ENCODE measurements at places on chromosomes 3 and 15.
A peak's percentile ranks its signal among the peaks of the same experiment; 100 is the strongest.

GRCh38 chr3:177921153-177921552 lies 615.1 kb upstream of the KCNMB2 start:
- H3K36me3 ChIP-seq = no peaks in the 10 kb centered on the region
- no peak for DNase-seq
- no peaks in the 10 kb centered on the region for H3K27me3 ChIP-seq
- no peak overlapping the region for H3K27ac ChIP-seq

GRCh38 chr3:7779331-7779730 lies 722.3 kb upstream of the LMCD1 start:
- DNase-seq = no peak
- no peaks in the 10 kb centered on the region for H3K27me3 ChIP-seq
- no peak overlapping the region for H3K4me3 ChIP-seq
- no peak overlapping the region for H3K27ac ChIP-seq
- no peaks in the 10 kb centered on the region for H3K36me3 ChIP-seq
- no peaks in the 10 kb centered on the region for H3K4me1 ChIP-seq

DNA sequence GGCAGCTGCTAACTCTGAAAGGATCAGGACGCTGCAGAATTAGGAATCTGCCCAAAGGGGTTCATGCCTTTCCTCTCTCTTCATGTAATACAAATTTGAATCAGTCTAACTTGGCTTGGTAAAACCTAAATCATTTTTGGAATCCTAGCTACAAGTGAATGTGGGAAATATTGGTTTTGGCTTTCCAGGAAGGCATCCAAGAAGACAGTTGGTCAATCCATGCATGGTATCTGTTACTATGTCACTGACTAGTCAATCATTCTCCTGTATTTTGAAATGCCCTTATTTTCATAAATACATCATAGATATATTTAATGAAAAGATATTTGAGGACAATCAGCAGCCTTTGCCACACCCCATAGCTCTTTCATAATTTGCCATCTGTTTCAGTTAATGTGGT lies 7.5 kb upstream of the PLS1 start:
- H3K4me3 ChIP-seq = no peak overlapping the region
- no peak overlapping the region for H3K27ac ChIP-seq
- no peaks in the 10 kb centered on the region for H3K4me1 ChIP-seq
- no peaks in the 10 kb centered on the region for H3K36me3 ChIP-seq
- H3K27me3 ChIP-seq = no peaks in the 10 kb centered on the region

GRCh38 chr3:98829246-98829832 lies 66.2 kb downstream of the ST3GAL6 start:
- peaks cover 9% of the 10 kb centered on the region for H3K4me1 ChIP-seq
- no peaks in the 10 kb centered on the region for H3K27me3 ChIP-seq
- no peaks in the 10 kb centered on the region for H3K36me3 ChIP-seq
- no peak overlapping the region for H3K27ac ChIP-seq
- H3K4me3 ChIP-seq = no peak overlapping the region

- no peak overlapping the region for H3K4me3 ChIP-seq
- H3K27me3 ChIP-seq = no peaks in the 10 kb centered on the region
- H3K36me3 ChIP-seq = no peaks in the 10 kb centered on the region
- DNase-seq = no peak
- H3K4me1 ChIP-seq = no peaks in the 10 kb centered on the region
- H3K27ac ChIP-seq = no peak overlapping the region
Measured at GRCh38 chr15:55630858-55631257, 42.7 kb upstream of the PYGO1 start.

DNA sequence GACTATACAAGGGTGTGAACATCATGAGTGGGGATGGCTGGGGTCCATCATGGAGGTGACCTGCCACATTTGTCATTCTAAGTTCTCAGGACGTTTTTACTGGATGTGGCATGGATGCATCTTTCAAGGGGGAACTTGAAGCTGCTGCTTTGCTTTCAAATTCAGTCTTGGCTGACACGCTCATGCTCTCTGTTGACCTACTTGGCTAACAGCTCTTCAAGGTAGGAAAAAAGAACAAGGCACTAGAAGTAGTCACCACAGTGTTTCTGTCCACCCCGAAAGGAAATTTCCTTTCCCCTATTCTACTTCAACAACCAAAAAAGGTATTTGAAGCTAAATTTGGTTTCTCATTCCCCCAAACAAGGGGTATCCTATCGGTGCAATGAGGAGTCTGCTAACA lies 15.0 kb downstream of the STIMATE start:
- H3K4me3 ChIP-seq = no peak overlapping the region
- no peaks in the 10 kb centered on the region for H3K27me3 ChIP-seq
- H3K4me1 ChIP-seq = no peaks in the 10 kb centered on the region
- H3K27ac ChIP-seq = no peak overlapping the region

DNA sequence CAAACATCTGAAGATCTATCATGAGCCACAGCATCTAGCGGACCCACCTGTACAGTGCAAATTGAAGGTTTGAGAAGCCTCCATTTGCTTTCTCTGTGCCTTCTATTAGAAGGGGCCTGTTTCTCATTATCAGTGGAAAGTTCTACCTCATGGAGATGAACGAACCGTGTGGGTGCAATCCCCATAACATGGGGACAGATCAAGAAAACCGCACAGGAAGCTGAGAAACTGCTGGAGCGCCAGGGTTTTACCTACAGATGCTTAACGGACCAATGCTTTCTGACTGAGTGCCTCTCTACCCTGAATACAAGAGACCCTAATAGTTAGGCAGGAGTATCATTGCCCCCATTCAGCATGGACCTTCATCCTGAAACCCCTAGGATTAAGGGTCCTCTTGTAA lies 53.5 kb downstream of the CYP19A1 start:
- no peaks in the 10 kb centered on the region for H3K36me3 ChIP-seq
- no peak for DNase-seq
- no peaks in the 10 kb centered on the region for H3K4me1 ChIP-seq
- no peak overlapping the region for H3K4me3 ChIP-seq

DNA sequence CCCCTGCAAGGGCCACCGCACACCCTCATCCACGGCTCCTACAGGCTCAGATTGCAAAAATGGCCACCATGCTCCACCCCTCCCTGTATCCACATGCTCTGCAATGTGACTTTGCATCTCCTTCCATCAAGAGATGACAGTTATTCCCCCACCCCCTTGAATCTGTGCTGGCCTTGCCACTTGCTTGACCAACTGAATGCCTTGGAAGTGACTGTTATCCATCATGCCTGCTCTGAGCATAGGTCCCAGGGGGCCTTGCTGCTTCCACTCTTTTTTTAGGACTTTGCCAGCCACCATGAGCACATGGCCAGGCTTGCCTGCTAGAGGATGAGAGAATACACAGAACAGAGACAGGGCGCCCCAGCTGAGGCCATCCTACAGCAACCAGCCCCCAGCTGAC lies 13.6 kb downstream of the HAPLN3 start:
- no peak for DNase-seq
- H3K27ac ChIP-seq = no peak overlapping the region
- H3K36me3 ChIP-seq = peaks cover 6% of the 10 kb centered on the region
- H3K27me3 ChIP-seq = no peaks in the 10 kb centered on the region
- no peaks in the 10 kb centered on the region for H3K4me1 ChIP-seq

GRCh38 chr15:40285151-40285550 lies 2.3 kb upstream of the ANKRD63 start:
- peaks cover 15% of the 10 kb centered on the region for H3K4me1 ChIP-seq
- peaks cover 28% of the 10 kb centered on the region for H3K27me3 ChIP-seq
- no peak overlapping the region for H3K4me3 ChIP-seq
- H3K36me3 ChIP-seq = no peaks in the 10 kb centered on the region
- DNase-seq = no peak

DNA sequence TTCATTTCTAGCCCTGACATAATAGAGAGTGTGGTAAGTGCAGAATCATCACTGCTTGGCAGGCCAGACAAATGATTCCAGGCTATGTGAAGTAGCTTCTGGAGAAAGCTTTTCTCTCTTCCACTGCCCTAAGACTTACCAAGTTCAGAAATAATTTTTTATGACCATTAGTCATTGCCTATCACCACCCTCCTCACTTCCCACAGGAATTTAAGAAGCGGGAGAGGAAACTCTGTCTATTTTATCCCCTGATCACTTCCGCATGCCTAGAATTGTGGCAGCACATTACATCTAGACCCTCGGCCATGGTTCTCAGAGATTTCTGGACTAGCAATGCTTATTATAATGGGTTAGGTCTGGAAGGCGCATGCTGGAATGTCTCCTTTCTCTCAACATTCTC lies 397.8 kb upstream of the NR2F2 start:
- H3K4me1 ChIP-seq = peaks cover 3% of the 10 kb centered on the region
- DNase-seq = no peak
- H3K4me3 ChIP-seq = no peak overlapping the region
- no peak overlapping the region for H3K27ac ChIP-seq

GRCh38 chr3:14768881-14769280 lies 49.9 kb upstream of the FGD5 start:
- H3K27me3 ChIP-seq = no peaks in the 10 kb centered on the region
- no peaks in the 10 kb centered on the region for H3K4me1 ChIP-seq
- no peak for DNase-seq
- H3K36me3 ChIP-seq = no peaks in the 10 kb centered on the region

- no peaks in the 10 kb centered on the region for H3K4me1 ChIP-seq
- no peak overlapping the region for H3K27ac ChIP-seq
- DNase-seq = no peak
Measured at GRCh38 chr3:128590948-128591347, 59.7 kb downstream of the RPN1 start.

DNA sequence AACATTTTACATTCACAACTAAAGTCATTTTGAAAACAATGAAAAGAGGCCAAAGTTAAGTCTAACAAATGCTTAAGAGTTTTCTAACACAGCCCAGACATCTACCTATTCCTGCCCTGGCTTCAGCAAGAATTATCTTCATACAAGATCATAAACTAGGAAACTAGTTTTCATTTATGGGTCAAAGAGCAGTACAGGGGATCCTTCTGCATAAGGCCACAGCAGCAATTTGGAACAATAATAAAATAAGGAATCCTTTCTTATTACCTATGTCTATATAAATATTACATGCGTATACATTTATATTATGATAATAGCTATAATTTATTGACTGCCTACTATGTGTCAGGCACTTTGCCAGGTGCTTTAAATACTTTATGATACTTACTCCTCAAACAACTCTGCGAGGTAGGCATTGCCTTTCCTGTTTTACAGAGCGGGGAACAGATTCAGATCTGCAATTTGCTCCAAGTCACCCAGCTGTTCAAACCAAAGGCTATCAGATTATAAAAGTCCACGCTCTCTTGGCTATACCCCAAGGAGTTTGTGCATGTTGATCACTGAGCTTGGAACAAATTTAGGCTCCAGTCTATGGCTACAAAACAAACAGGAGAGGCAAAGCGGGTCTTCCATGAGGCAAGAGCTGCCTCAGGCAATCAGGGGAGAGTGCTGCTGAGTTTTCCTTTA lies 196.4 kb downstream of the RORA start:
- H3K27ac ChIP-seq = no peak overlapping the region
- DNase-seq = no peak
- H3K36me3 ChIP-seq = no peaks in the 10 kb centered on the region
- H3K27me3 ChIP-seq = no peaks in the 10 kb centered on the region
- H3K4me3 ChIP-seq = no peak overlapping the region

- peaks cover 5% of the 10 kb centered on the region for H3K4me1 ChIP-seq
- no peaks in the 10 kb centered on the region for H3K27me3 ChIP-seq
- H3K27ac ChIP-seq = no peak overlapping the region
- no peak for DNase-seq
- H3K36me3 ChIP-seq = no peaks in the 10 kb centered on the region
Measured at GRCh38 chr3:3587647-3587972, 211.6 kb upstream of the LRRN1 start.

DNA sequence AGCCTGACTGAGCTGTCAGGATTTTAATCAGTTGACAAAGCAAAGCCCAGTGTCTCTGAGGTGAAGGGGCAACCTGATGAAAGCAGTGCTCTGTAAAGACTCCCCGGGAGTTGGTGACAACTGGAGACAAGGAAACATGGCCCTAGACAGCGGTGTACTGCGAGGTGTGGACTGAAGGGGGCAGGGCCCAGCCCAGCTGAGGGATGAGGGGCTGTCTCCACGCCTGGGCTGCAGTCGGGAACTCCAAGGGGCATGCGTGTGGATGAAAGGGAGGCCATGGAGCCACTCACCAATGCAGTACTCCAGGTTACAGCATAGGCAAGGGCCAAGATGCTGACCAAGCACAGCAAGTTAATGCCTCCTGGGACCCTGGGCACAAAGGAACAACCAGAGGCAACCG lies 45.1 kb downstream of the SCAP start:
- H3K4me1 ChIP-seq = no peaks in the 10 kb centered on the region
- H3K4me3 ChIP-seq = no peak overlapping the region
- H3K36me3 ChIP-seq = peaks cover 75% of the 10 kb centered on the region

GRCh38 chr3:57545636-57546268 lies 1.6 kb upstream of the DNAH12 start:
- H3K4me3 ChIP-seq = no peak overlapping the region
- no peaks in the 10 kb centered on the region for H3K36me3 ChIP-seq
- peak overlapping the region; percentile 39 for H3K27ac ChIP-seq

DNA sequence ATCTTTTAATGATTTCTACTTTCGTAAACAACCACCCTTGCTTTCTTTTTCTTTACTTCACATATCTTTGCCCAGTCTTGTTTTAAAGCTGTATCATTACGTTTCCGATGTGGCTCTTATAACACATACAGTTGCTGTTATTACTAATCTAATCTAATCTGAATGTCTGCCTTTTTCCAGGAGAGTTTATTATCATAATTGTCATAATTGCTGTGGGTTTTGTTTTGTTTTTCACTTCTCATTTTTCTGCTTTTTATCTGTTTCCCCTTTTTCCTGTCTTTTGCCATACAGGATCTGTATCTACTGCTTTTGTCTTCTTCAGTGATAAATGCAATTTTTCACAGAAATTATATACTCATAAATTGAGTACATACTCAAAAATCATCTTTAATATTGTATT lies 24.9 kb downstream of the HACL1 start:
- H3K36me3 ChIP-seq = peaks cover 10% of the 10 kb centered on the region
- H3K4me1 ChIP-seq = peaks cover 10% of the 10 kb centered on the region
- H3K4me3 ChIP-seq = no peak overlapping the region
- H3K27me3 ChIP-seq = no peaks in the 10 kb centered on the region
